ENCODE measurements at places on chromosomes 2 and 18.

DNA sequence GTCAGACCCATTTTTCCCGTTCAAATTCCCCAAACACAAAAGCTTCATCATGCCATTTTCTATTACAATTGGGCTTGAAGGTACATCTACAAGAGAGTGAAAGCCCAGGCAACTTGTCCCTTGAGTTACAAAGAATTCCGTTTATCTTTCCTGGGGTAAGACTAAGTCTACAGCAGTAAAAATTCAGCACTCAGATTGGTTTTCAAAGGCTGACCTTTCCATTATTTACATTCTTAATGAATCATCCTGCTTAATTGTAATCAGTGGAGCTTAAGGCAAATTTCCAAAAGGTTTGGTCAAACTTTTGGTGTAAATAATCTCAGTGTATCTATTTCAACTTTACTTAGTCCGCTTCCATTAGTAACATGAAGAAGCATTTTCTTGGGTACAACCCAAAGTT, 33.4 kb upstream of the ST3GAL5 start:
- DNase-seq, result no peak

GRCh38 chr2:99861376-99861760, 281.0 kb downstream of the AFF3 start:
- no peak for DNase-seq

- DNase-seq, result no peak
Measured at GRCh38 chr2:157442636-157443035, 1.3 kb downstream of the CYTIP start.

GRCh38 chr2:16104315-16104948, 164.1 kb downstream of the MYCN start:
- no peak for DNase-seq

DNA sequence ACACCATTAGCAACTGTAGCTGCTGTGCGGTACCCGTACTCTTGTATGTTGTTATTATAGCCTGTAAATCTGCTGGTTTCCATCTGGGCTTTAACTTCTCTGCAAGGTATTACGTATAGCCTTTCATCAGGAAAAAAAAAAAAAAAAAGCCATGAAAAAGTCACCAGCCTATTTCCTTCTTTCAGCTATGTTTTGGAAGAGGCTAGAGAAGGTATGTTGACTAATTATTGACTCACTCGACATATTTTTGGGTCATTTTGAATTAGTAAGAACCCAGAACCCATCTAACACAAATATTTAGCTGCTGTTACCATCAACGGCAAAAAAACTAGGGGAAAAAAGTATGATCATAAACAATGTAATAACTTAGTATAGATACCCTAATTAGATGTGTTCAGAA, 1395.6 kb downstream of the SUCLG1 start:
- no peak for DNase-seq

DNA sequence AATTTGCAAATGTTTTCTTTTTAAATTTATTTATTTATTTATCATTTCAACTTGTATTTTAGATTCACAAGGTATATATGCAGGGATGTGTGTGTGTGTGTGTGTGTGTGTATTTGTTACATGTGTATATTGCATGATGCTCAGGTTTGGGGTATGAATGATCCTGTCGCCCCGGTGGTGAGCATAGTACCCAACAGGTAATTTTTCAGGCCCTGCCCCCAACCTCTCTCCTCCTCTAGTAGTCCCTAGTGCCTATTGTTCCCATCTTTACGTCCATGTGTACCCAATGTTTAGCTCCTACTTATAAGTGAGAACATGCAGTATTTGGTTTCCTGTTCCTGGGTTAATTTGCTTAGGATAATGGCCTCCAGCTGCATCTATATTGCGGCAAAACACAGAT, 33.0 kb upstream of the KIF5C start:
- no peak for DNase-seq
